ENCODE measurements at places on chromosomes 3 and 15.

- H3K36me3 ChIP-seq = no peaks in the 10 kb centered on the region
- no peak overlapping the region for H3K4me3 ChIP-seq
- no peak for DNase-seq
- no peak overlapping the region for H3K27ac ChIP-seq
These were observed 95.1 kb downstream of the LSAMP start for GRCh38 chr3:116350119-116350733.

DNA sequence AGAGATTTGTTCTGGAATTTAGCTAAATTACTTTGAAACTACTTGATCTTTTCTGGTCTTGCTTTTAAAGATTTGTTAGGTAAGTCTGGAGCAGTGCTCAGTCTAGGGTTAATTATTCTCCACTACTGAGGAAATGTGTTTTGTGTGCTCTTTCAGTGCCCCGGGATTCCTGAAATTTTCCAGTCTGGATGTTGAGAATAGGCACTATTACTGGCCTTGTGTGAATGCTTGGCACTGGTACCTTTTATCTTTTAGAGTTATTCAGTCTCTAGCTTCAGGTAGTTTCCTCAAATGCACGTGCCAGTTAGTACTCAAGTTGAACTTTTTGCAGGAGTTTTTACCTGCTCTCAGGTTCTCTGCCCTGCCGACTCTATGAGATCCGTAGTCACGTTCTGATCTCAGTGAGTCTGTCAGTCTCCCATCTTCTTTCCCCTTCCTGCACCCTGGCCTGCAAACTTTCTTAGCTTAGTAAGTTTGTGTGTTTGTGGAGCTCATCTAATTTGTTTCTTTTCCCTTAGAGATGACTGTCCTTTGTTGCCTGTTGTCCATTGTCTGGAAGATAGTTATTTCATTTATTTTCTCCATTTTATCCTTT is 39.5 kb downstream of the TCF12 start:
- peaks cover 17% of the 10 kb centered on the region for H3K4me1 ChIP-seq
- no peak for DNase-seq
- H3K27ac ChIP-seq = no peak overlapping the region
- H3K27me3 ChIP-seq = no peaks in the 10 kb centered on the region
- no peak overlapping the region for H3K4me3 ChIP-seq

GRCh38 chr15:58069008-58069407 is 3.5 kb upstream of the ALDH1A2 start:
- no peaks in the 10 kb centered on the region for H3K4me1 ChIP-seq
- DNase-seq = no peak
- H3K36me3 ChIP-seq = no peaks in the 10 kb centered on the region
- peaks cover 52% of the 10 kb centered on the region for H3K27me3 ChIP-seq

- DNase-seq = no peak
- peaks cover 4% of the 10 kb centered on the region for H3K27me3 ChIP-seq
- no peaks in the 10 kb centered on the region for H3K4me1 ChIP-seq
- H3K4me3 ChIP-seq = no peak overlapping the region
These were observed 72.6 kb downstream of the EBLN2 start for GRCh38 chr3:73134034-73134433.

Data from activated T-helper 1 cell treated with anti-CD3 and anti-CD28 coated beads, Interleukin-12 subunit alpha, Interleukin-12 subunit beta, Interleukin-2, Interleukin-4 antibody, amounts not matched to agents 30 ng/mL and 10 ng/mL and 1 ng/mL, durations not matched to agents 14 hours and 24 hours and 36 hours (primary cell).